Vagina (tissue), 2 donors: ENCODE measurements at places on chromosomes 1 and 21.

GRCh38 chr21:46635324-46636180, at the start of gene PRMT2:
TSS of gene PRMT2 (plus strand) at chr21:46635674. CDS start at chr21:46636952, 1,278 bp downstream.
- no peaks in the 10 kb centered on the region for H3K36me3 ChIP-seq
- peak within 1 kb of the TSS; percentile 72 for H3K4me3 ChIP-seq
- no peaks in the 10 kb centered on the region for H3K27me3 ChIP-seq
- peaks cover 54% of the 10 kb centered on the region for H3K4me1 ChIP-seq
- DNase-seq, result peak; percentile 97

- DNase-seq, result no peak
- no peaks in the 10 kb centered on the region for H3K36me3 ChIP-seq
- H3K27ac ChIP-seq, result no peak overlapping the region
These were observed 232.3 kb upstream of the NFIA start for GRCh38 chr1:60850084-60850483.

DNA sequence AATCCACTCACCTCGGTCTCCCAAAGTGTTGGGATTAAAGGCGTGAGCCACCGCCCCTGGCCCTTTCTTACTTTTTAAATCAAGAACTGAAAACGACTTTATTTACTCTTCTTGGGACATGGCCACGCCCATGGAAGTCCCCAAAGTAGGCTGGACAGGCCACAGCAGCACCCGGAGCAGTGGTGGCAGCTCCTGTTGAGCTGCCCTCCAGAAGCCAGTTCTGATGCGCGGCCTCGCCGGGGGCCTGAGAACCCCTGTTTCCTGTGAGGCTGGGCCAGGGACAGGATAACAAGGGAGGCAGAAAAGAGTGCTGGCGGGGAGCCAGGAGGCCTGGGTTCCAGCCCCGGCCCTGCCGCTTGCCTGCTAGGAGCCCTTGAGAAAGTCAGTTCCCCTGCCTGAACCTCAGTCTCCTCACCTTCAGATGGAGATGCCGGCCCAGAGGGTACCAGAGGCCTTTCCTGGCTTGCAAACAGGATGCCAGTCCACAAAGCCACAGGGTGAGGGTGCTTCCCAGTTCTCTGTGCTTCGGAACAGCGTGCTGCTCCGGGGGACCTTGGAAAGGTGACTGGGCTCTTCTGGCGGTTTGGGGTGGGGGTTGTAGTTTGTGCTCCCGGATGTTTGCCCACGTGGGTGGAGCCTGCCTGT, 59.4 kb downstream of the RUNX3 start:
- no peaks in the 10 kb centered on the region for H3K27me3 ChIP-seq
- no peak overlapping the region for H3K4me3 ChIP-seq

GRCh38 chr1:162171111-162171510, 101.6 kb downstream of the NOS1AP start:
- no peak overlapping the region for H3K4me3 ChIP-seq
- H3K27me3 ChIP-seq, result no peaks in the 10 kb centered on the region
- H3K27ac ChIP-seq, result no peak overlapping the region
- no peaks in the 10 kb centered on the region for H3K36me3 ChIP-seq
- no peak for DNase-seq

- DNase-seq, result no peak
- H3K4me3 ChIP-seq, result no peak overlapping the region
- H3K4me1 ChIP-seq, result peaks cover 77% of the 10 kb centered on the region
- H3K27me3 ChIP-seq, result no peaks in the 10 kb centered on the region
These were observed 23.3 kb downstream of the CD34 start for GRCh38 chr1:207887542-207888201.

DNA sequence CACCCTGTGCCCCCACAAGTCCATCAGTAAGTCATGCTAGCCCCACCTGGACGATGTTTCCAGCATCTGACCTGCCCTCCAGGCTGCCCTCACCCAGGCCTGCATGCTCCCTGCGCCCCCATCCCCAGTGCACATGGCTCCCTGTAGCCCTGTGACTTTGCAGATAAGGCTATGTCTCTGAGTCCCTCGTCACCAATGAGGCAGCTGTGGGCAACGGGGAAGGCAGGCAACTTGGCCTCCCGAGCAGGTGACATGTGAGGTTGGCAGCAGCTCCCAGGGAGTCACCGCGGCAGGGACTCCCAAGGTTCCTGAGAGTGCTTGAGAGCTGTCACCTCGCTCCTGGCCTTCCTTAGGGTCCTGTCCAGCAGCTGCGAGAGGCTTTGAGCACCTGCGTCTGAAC, 32.4 kb upstream of the AGPAT3 start:
- no peaks in the 10 kb centered on the region for H3K27me3 ChIP-seq
- no peak for DNase-seq
- H3K27ac ChIP-seq, result no peak overlapping the region
- H3K36me3 ChIP-seq, result no peaks in the 10 kb centered on the region
- no peak overlapping the region for H3K4me3 ChIP-seq
- H3K4me1 ChIP-seq, result no peaks in the 10 kb centered on the region

DNA sequence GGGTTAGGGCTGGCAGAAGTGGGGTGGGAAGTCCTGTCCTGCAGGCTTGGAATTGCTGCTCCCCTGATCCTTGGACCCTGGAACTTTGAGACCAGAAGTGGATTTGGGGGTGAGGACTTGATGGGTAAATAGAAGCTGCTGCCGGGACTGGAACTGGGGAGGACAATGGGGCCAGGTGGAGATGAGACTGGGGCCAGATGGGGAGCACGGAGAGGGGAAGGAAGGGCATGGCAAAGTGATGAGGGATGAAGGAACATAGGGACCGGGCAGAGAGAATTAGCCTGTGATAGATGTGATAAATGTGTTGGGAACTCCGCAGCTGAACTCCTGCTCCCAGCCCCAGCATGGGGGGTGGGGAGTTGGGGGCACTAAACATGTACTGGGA, 637 bp downstream of the NHLH1 start:
- DNase-seq, result peak; percentile 74
- H3K4me3 ChIP-seq, result no peak overlapping the region
- H3K27me3 ChIP-seq, result no peaks in the 10 kb centered on the region
- no peak overlapping the region for H3K27ac ChIP-seq
- no peaks in the 10 kb centered on the region for H3K36me3 ChIP-seq

DNA sequence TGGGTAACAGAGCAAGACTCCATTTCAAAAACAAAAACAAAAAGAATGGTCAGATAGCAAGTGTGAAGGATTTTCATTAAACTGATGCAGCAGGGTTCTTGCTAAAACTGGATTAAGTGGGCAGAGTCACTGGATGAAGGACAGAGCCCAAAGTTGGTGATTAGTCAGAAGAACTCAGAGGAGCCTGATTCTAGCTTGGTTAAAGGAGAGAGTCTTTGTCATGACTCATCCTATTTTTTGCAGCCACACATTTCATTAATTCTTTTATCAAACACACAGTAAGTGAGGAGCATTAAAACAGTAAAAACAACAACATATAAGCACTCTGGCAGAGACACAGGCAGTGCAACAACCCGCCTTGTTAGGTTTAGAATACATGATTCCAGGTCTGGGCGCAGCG, 56.0 kb upstream of the EDARADD start:
- peaks cover 4% of the 10 kb centered on the region for H3K4me1 ChIP-seq
- H3K27ac ChIP-seq, result no peak overlapping the region
- no peaks in the 10 kb centered on the region for H3K27me3 ChIP-seq
- no peak overlapping the region for H3K4me3 ChIP-seq
- no peak for DNase-seq
- H3K36me3 ChIP-seq, result no peaks in the 10 kb centered on the region

DNA sequence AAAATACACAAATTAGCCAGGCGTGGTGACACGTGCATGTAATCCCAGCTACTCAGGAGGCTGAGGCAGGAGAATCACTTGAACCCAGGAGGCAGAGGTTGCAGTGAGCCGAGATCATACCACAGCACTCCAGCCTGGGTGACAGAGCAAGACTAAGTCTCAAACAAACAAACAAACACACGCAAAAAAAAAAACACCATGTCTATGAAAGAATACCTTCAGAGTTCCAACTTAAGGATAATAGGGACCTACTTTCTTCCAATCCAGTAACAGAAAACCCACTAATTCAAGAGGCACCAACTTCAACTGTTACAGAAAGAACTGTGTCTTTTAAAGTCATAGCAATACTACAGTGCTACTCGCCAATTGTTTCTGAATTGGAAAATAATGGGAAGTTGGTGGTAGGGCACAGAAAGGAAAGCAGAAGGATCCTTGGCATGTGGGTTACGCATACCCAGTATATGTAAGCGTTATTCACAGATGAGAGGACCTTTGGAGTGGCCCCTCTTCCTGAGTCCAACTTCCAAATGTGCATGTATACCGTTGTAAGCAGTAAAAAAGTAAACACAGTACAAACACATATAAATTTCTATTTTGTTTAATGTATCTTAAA, 87.0 kb downstream of the ACBD6 start:
- DNase-seq, result no peak
- no peak overlapping the region for H3K27ac ChIP-seq
- peaks cover 8% of the 10 kb centered on the region for H3K36me3 ChIP-seq
- no peaks in the 10 kb centered on the region for H3K4me1 ChIP-seq
- H3K27me3 ChIP-seq, result no peaks in the 10 kb centered on the region

- no peak for DNase-seq
- peaks cover 65% of the 10 kb centered on the region for H3K4me1 ChIP-seq
- H3K4me3 ChIP-seq, result peak overlapping the region; percentile 19
These were observed 5.1 kb upstream of the VWA1 start for GRCh38 chr1:1430114-1430982.

DNA sequence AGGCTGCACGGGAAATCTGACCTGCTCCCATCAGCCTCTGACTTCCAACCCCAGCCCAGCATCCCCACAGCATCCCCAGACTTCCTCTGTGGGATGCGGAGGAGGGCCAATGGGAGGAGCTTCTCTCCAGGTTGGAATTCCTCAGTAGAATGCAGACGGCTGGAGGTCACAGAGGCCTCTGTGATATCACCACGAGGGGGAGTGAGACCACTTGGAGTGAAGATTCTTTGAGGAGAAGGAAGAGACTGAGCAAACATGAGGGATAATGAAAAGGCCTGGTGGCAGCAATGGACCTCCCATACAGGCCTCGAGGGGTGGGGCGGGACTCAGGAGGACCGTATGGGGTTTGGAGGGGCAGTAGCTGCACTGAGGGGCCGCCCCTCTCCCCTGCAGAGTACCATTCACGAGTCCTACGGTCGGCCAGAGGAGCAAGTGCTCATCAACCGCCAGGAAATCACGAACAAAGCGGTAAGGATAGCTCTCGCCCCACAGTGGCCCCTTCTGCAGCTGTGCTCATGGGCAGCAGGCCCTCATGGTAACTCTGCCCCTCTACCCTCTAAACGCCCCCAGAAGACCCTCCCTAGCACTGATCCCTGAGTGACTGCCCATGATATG, at the start of gene CATSPER4:
Gene CATSPER4 (plus strand): TSS at position 230 of the 615 bp plus-strand sequence. CDS start 26 bp downstream, at position 256.
- H3K4me1 ChIP-seq, result no peaks in the 10 kb centered on the region
- H3K36me3 ChIP-seq, result no peaks in the 10 kb centered on the region
- H3K4me3 ChIP-seq, result no peak within 1 kb of the TSS
- no peaks in the 10 kb centered on the region for H3K27me3 ChIP-seq

GRCh38 chr1:38891753-38892152, 10.4 kb upstream of the GJA9 start:
- no peak for DNase-seq
- H3K36me3 ChIP-seq, result no peaks in the 10 kb centered on the region
- no peaks in the 10 kb centered on the region for H3K27me3 ChIP-seq
- H3K4me3 ChIP-seq, result no peak overlapping the region
- H3K4me1 ChIP-seq, result no peaks in the 10 kb centered on the region

DNA sequence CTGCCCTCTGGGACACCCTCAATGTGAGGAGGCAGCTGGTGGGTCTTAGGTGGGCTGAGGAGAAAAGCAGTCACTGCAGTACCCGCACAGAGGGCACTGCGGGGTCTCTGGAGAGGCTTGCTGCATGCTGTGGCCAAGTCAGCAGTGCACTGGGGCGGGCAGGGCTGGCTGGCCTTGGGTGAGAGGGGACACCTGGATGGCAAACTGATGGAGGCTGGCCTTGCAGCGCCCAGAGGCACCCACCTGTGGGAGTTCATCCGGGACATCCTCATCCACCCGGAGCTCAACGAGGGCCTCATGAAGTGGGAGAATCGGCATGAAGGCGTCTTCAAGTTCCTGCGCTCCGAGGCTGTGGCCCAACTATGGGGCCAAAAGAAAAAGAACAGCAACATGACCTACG, 3.2 kb downstream of the ELF3 start:
- no peaks in the 10 kb centered on the region for H3K36me3 ChIP-seq
- H3K4me1 ChIP-seq, result peaks cover 26% of the 10 kb centered on the region
- H3K4me3 ChIP-seq, result no peak overlapping the region
- H3K27ac ChIP-seq, result no peak overlapping the region
- no peak for DNase-seq

- H3K27ac ChIP-seq, result no peak overlapping the region
- H3K4me3 ChIP-seq, result no peak overlapping the region
- no peaks in the 10 kb centered on the region for H3K27me3 ChIP-seq
- no peaks in the 10 kb centered on the region for H3K36me3 ChIP-seq
These were observed 5.5 kb downstream of the MORC3 start for GRCh38 chr21:36325373-36326010.

DNA sequence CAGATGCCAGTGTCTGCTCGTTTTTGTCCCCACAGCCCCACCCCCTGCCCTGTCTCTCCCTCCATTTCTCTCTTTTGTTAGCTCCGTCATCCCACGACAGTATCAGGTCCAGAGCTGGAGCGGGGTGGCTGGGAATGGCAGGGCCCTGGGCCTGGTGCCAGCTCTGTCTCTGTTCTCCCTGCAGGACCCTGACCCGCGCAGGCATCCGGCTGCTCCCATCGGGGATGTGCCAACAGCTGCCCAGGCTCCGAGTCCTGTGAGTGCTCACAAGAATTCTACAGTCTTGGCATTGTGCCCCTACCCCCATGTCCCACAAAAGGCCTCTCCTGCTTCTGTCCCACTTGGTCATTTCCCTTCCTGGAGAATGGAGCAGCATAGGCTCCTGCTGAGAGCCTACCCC, 37.4 kb downstream of the UBE2T start:
- no peaks in the 10 kb centered on the region for H3K27me3 ChIP-seq
- H3K4me3 ChIP-seq, result no peak overlapping the region
- no peak overlapping the region for H3K27ac ChIP-seq
- H3K4me1 ChIP-seq, result no peaks in the 10 kb centered on the region
- H3K36me3 ChIP-seq, result no peaks in the 10 kb centered on the region

DNA sequence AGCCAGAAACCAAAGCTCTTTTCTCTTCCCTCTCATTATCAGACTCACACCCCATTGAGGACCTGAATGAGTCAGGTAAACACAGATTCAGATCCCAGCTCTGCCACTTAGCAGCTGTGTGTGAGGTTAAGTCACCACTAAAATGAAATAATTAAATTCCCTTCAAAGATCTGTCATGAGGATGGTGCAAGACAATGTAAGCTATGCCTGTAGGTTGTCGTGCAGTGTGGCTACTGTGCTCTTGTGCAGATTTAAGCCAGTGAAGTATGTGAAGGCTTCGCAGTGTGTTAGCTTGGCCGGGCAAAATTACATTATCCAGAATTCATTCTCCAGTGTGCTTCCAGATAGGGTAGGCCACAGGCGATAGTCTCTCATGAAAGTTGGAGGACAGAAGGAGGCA, 13.6 kb downstream of the UBL4B start:
- H3K4me1 ChIP-seq, result peaks cover 11% of the 10 kb centered on the region
- H3K27ac ChIP-seq, result no peak overlapping the region
- H3K36me3 ChIP-seq, result no peaks in the 10 kb centered on the region
- H3K4me3 ChIP-seq, result no peak overlapping the region
- H3K27me3 ChIP-seq, result no peaks in the 10 kb centered on the region
- no peak for DNase-seq

DNA sequence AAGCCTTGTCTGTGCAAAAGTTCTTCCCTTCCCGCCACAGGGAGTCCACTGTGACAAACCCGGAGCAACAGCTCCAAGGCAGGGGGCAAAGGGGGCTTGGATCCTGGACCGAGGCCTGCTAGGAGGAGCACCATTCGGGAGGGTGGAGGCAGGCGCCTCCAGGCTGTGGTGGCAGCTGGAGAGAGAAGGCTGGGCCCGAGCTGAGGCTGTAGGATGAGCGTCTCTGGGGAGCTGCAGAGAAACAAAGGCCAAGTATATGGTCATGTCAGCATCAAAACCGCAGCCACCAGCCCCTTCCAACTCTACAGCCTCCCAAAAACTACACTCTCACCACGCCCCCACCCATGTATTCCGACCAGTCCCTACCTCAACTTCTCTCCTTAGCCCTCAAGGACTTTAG, 579 bp downstream of the SH3BP5L start:
- H3K27ac ChIP-seq, result peak overlapping the region; percentile 98
- H3K4me1 ChIP-seq, result peaks cover 56% of the 10 kb centered on the region
- no peaks in the 10 kb centered on the region for H3K27me3 ChIP-seq
- H3K4me3 ChIP-seq, result peak overlapping the region; percentile 77
